Stimulated activated CD4-positive, alpha-beta T cell treated with anti-CD3 and anti-CD28 coated beads, Interleukin-2, amount 100 ng/mL, for 48 hours (primary cell): ENCODE measurements at places on chromosomes 3 and 15.
A peak's percentile ranks its signal among the peaks of the same experiment; 100 is the strongest.

DNA sequence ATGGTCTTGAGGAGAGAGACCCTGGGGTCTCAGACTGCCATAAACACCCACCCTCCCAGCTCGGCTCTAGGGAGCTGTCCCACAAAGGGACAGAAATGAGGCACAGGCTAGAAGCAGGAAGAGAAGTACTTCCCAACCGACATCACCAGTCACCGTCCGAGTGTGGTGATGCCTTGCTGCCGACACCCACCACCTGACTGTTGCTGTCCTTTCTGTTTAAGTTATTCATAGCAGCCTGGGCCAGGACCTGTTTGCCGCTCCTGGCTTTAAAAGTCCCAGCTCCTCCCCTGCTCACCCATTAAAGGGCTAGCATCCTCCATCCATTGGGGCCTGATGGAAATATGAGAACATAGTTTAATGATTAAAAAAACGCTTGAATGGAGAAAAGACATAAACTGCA, 13.2 kb upstream of the SPG11 start:
- no peak for DNase-seq

GRCh38 chr3:196192036-196192523, 19.1 kb downstream of the ZDHHC19 start:
- peak; percentile 19 for DNase-seq

- DNase-seq = no peak
These were observed 246.9 kb downstream of the GOLGA6L6 start for GRCh38 chr15:20294651-20295237.

GRCh38 chr3:133377396-133377795, 22.5 kb upstream of the BFSP2 start:
- no peak for DNase-seq

DNA sequence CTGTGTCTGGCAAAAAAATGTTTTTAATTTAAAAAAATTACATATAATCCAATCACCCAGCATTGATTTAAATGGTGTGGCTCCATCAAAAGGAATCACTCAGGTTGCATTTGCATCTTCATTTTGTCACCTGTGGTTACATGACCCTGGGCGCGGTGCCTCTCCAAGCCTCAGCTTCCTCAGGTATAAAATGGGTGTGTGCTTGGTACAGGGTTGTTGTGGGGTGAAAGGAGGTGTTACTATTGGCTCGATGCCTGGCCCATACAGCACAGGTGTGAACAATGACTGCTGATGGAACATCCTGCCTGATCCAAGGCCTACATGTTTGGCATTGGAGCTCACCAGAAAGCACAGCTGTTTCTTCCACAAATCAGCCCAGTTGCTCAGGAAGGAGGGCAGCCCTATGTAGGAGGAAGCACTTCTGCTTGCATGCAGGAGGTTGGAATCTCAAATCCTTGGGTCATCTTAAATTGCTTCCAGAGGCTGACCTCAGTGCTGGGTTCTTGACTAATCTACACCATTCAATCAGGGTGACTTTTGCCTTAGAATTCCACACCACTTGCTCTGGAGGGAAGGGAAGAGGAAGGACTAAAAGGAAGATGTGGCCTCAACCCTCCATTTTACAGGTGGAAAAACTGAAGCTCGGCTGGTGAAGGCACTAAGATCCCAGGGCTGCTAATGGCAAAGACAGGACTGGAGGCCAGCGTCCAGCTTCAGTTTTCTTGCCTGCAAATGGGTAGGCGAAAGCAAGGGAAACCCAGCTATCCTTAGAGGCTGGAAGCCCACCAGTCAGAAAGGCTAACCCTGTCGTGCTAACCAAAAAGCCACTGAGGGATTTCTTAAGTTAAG, 31.7 kb downstream of the BHLHE40 start:
- no peak for DNase-seq

- DNase-seq = no peak
These were observed 87.1 kb downstream of the LPP start for GRCh38 chr3:188241072-188241471.

GRCh38 chr3:14466179-14466903, 63.9 kb downstream of the SLC6A6 start:
- DNase-seq = no peak

DNA sequence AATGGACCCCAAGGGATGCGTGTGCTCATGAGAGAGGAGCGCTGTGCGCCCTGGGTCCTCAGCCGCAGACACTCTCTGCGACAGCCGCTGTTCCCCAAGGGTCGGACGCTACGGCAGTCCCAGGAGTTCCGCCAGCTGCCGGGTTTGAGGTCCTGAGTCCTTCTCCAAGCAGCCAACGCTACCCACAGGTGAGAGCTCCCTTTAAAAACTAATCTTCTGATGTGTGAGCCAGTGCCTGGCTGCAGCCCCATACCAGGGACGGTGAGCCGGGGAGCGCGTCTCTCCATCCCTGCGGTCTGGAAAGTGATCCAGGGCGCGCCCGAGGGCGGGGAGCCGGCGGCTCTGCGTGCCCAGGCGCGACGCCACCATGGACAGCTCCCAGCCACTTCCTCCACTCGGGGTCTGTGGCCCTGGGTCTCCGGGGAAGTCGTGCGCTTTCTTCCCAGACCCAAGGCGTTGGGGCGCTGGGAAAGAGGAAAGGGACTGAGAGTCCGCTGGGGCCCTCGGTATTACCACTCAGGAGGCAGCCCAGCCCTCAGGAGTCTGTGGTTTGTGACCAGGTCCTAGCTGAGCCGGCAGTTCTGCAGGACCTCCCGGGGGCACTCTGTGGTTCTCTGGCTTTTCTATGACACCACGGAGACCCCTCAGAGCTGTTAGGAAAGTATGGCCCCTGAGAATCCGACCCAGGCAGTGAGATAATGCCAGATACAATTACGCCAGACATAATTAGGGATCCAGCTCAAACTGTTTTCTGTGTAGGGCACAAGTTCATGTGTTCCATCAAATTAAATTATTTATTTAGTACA, 1.4 kb downstream of the CEMIP start:
- DNase-seq = no peak

DNA sequence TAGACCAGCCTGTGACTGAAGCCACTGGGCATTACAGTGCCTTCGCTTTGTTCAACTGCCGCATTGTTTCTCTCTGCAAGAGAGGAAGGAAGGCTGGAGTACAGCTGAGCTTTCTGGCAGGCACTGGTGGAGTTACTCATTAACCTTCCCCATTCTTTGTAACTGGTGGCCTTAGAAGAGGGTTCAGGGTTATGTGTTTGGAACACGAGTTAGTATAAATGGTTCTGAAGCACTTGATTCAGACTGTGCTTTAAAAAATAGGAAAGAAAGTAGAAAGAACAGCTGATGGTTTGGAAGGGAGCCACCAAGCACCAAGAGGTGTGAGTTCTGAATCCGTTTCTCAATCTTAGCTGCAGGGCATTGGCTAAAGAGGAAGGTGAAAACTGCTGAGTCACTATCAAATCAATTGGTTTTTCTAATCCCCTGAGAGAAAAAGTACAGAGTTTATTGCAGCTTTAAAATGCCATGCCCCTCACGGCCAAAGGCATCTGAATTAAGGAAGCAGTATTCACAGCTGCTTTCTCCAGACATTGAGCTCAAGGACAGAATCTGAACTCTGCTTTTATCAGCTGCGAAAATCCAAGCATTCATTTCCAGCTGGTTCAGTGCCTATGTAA, 3.6 kb downstream of the HGD start:
- DNase-seq = no peak

- DNase-seq = no peak
These were observed 12.1 kb downstream of the PLCL2 start for GRCh38 chr3:16896820-16897219.

DNA sequence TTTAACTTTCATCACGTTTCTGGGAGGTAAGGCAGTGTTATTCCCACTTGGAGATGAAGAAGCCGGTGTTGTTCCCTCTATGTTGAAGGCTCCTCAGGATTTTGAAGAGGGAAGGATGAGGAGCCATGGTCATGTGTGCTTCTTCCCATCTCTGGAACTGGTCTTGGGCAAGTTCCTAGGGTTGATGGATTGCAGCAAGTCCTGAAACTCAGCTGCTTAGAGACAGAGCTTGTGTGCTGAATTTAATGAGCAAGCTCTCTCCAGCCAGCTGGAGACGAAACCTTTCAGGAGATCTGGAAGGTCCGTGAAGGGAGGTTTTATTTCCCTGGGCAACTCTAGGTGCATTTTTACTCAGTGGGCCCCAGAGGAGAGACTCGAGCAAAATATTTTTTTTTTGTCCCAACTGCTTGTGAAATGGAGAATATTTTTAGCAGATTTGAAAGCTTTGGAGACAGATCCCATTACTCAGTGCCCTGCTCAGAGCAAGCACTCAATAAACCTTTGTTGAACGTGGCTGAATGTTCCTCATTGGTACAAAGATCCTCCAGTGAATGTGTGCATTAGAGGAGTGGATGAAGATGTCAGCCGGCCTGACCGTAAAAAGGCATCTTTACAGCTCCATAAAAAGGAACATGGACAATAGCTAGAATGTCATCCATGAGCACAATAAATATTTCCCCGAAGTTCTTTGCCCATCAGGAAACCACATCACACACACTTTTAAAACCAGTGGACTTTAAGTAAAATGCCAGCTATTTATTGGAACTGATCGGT, 55.6 kb upstream of the RGMA start:
- DNase-seq = no peak

GRCh38 chr3:27085829-27086730, 283.1 kb downstream of the NEK10 start:
- DNase-seq = no peak

- DNase-seq = no peak
These were observed 27.2 kb downstream of the SNX1 start for GRCh38 chr15:64122936-64123351.

GRCh38 chr15:92921215-92922131, 21.3 kb downstream of the CHD2 start:
- no peak for DNase-seq

GRCh38 chr3:196620161-196620604, 19.3 kb upstream of the NRROS start:
- no peak for DNase-seq

DNA sequence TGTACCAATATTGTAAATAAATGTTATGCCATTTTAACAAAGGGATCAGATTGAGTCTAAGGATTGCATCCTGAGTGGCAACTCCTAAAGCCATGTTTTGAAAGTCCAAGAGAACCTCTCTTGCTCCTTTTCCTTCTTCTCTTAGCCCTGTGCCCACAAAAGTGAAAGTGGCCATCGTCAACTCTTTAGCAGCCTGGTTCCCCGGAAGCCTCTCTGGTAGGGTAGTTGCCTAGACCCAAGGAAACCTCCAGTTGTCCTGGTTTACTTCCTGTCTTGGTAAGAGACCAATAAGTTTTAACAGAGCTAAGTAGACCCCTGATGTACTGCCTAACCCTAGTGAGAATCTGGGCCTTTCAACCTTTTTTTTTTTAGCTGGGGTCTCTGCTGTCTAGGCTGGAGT, 10.2 kb upstream of the ITPKA start:
- DNase-seq = no peak

- DNase-seq = no peak
These were observed 3.6 kb upstream of the CLDN16 start for GRCh38 chr3:190384309-190384756.

- no peak for DNase-seq
These were observed 60.3 kb downstream of the SPG11 start for GRCh38 chr15:44603126-44603525.

- DNase-seq = no peak
These were observed 161.0 kb upstream of the ADAMTS9 start for GRCh38 chr3:64848822-64849221.

DNA sequence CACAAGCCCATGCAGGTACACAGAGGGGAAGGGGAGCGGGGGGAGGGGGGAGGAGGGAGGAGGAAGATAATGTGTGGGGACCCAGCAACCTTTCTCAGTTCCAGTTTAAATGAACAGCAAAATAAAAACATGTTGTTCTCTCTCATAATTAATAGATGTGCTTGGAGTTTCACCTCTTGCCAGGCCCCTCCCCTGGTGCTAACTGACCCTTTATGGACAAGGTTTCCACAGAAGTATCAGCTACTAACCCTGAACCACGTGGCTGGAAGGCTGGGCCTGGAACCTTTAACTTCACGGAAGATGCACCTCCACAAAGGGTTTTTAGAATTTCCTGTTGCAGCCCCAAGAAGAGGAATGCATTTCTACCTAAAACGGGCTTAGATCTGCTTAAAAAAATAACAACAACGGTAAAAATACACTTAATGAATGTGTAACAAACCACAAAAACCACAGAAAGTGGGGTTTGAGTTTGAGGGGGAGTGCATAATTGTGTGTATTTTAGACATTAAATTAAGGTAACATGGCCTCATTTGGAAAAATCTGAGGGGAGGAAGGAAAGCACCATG, 14.8 kb upstream of the SMAD3 start:
- DNase-seq = no peak

GRCh38 chr15:99702895-99703602, 30.2 kb downstream of the LYSMD4 start:
- no peak for DNase-seq

DNA sequence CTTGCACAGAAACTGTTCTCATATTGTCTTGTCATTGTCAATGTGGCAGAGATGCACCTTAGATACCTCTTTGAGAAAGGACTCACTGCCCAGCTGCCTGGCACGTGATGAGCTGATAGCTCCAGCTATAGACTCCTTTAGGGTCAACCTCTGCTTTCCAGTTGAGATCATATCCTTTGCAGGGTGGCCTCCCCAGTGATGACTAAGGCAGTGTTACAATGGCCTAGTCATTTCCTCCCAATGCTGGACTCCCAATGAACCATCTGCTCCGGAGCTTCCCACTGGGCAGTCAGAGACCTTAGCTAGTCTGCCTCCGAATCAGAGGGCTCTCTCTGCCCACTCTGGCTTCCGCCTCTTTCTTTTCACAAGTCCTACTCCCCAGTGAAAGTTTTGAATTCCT, 79.5 kb downstream of the CHRD start:
- no peak for DNase-seq

- no peak for DNase-seq
These were observed 36.3 kb downstream of the SERPINI2 start for GRCh38 chr3:167437428-167438139.

GRCh38 chr3:138296639-138297038, 33.0 kb downstream of the NME9 start:
- peak; percentile 24 for DNase-seq

- DNase-seq = no peak
These were observed 2.2 kb downstream of the AADAC start for GRCh38 chr3:151816091-151816604.

- DNase-seq = no peak
These were observed 35.2 kb downstream of the GLB1 start for GRCh38 chr3:33061782-33062181.

- no peak for DNase-seq
These were observed 1.6 kb upstream of the SORD start for GRCh38 chr15:45021348-45021747.

- no peak for DNase-seq
These were observed 21.4 kb upstream of the KPNA1 start for GRCh38 chr3:122535964-122536631.

DNA sequence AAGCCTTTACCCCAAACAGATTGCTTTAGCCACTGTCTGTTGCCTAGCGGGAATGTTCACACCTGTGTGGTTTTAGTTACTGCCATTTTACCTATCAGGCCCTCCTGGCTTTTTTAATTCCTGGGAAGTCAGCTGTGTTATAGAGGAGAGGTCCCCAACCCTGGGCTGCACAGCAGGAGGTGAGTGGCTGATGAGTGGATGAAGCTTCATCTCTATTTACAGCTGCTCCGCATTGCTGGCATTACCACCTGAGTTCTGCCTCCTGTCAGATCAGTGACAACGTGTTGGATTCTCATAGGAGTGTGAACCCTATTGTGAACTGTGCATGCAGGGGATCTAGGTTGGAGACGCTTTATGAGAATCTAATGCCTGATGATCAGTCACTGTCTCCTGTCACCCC, 127.0 kb downstream of the MBNL1 start:
- no peak for DNase-seq

GRCh38 chr15:56837273-56837672, 81.2 kb upstream of the TCF12 start:
- no peak for DNase-seq

- DNase-seq = no peak
These were observed 62.2 kb downstream of the DNAJB8 start for GRCh38 chr3:128404276-128405068.

- no peak for DNase-seq
These were observed 444.8 kb upstream of the GRM7 start for GRCh38 chr3:6416049-6416661.
